ENCODE measurements at places on chromosomes 12 and 14.

DNA sequence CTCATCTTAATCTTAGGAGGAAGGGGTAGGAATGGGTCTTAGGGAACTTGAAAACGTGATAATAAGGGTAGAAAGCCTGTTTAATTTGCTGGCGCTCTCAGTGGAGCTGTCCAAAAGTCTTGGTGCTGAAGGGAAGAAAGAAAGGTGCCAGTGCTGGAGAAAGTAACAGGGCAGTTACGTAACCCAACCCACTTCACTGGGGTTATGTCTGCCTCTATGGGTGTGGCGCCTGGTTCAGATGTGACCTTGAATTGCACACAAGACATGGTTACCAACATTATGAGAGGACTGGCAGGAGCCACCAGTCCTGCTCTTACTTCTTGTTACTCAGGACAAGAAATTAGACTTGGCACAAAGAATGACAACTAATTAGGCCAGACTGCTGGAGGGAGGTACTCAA lies 18.6 kb upstream of the GPATCH2L start:
- DNase-seq = no peak

- DNase-seq = no peak
Measured at GRCh38 chr14:67276131-67276530, 34.9 kb downstream of the PALS1 start.

- DNase-seq = no peak
Measured at GRCh38 chr14:38042322-38042721, 165.4 kb upstream of the SSTR1 start.

GRCh38 chr14:50821510-50822464 lies 9.2 kb downstream of the NIN start:
- DNase-seq = no peak

DNA sequence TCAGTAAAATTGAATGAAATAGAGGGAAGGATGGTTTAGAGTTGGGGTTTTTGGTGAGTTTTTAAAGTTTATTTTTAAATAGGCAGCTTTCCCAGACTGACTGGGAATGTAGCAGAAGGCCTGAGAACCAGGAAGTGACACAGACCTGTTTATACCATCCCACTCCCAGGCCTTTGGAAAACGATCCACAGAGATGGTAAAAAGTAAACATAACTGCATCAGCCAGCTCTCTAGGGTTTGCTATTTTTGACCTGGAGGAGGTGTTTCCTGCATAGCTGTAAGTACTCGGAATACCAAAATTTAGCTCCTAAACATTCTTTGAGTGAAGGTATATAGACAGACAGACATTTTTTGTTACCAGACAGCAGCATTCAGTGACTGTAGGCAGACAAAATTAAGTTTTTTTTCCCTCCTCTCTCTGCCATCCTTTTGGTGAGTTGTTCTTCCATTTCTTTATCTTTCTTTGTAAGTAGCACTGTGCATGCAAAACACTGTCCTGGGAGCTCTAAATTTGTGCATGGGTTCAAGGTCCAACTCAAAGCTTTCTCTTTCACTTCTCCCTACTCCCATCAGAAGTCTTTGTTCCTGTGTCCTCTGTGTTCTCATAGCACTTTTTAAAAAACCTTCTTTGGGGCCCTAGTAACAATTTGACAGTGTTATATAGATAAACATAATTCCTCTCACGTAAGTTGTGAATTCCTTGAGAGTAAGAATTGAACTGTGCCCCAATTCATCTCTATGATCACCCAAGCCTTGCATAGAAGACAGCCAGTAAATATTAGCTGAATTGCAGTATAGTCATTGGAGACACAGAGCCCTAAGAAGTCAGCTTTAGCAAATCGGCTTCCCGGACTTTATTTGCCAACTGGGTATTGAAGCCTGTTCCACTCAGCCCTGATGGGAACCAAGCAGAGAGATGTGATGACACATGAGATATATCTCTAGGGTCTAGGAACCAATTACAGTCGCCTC lies 37.4 kb downstream of the SUSD6 start:
- DNase-seq = no peak

DNA sequence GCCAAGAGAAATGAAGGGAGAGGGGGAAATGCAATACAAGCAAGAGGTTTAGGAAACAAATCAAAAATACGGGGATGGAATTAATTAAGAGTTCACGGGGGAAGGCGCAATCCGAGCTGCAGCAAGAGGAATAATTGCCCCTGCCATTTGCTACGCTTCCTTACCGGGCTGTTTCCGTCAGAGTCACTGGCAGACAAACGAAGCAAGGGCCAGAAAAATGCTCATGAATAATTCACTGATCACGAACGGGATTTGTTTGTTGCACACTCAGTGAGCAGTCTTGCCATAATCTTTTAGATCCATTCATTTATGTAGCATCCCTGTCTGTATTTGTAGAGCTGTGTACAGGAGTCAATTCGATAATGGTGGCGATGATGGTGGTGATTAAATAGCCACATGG lies 39.0 kb downstream of the PLXNC1 start:
- no peak for DNase-seq

- DNase-seq = no peak
Measured at GRCh38 chr12:30414507-30414906, 281.2 kb downstream of the IPO8 start.

GRCh38 chr12:77064896-77065360 lies 441 bp downstream of the E2F7 start:
- DNase-seq = no peak

- no peak for DNase-seq
Measured at GRCh38 chr14:39158222-39158858, 11.8 kb downstream of the TRAPPC6B start.

DNA sequence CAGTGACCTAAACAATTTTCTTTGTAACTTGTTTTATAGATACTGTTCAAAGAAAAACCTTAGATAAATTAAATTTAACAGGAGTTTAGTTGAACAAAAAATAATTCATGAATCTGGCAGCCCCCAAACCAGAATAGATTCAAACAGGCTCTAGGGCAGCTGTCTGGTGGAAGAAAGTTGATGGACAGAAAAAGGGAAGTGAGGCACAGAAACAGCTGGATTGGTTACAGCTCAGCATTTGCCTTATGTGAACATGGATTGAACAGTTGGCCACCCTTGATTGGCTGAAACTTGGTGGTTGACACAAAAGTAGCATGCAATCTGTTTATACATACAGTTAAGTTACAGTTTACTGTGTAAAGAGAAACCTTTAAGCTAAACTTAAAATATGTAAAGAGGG lies 954.3 kb upstream of the FLRT2 start:
- DNase-seq = no peak

- DNase-seq = no peak
Measured at GRCh38 chr12:61563665-61564450, 696.3 kb upstream of the USP15 start.

- DNase-seq = no peak
Measured at GRCh38 chr14:61360796-61361525, 39.6 kb downstream of the PRKCH start.

- no peak for DNase-seq
Measured at GRCh38 chr12:38507839-38508238, 191.3 kb downstream of the ALG10B start.

DNA sequence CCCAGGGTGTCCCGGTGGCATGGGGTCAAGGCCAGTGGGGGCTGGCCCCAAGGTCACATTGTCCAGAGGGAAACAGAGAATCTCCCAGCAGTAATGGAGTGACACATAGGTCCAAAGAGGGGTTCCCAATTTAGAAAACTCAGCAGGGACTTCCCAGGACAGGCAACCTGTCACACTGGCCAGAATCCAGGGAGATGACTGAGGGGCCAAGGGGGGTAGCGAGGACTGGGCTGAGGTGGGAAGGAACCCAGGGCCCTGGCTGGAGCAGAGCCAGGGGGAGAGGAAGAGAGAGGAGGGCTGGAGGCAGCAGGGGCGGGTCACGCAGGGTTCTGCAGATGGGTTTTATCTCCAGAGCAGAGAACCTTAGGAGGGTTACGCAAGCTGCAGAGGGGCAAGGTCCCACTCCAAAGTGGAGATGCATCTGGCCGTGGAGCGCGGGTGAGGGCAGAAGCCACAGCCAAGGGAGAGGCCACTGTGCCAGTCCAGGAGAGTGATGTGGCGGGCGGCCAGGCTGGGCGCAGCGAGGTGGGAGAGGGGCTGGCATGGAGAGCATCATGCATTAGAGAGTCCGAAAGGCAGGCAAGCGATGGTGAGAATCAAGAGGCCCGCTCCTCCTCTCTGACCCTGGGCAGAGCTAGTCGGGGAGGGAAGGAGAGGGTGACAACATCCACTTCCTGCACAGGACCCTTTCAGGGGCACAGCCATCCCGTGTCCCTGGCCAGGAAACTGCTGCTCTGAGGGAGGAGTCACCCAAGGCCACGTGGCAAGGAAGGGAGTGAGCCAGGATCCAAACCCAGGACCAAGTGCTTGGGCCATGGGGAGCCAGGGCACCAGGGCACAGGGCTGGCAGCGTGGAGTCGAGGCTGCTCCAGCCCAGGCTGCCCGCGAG lies 29.0 kb downstream of the NCOR2 start:
- no peak for DNase-seq

- no peak for DNase-seq
Measured at GRCh38 chr12:14959463-14959862, 1.9 kb downstream of the ARHGDIB start.

- DNase-seq = no peak
Measured at GRCh38 chr12:90028635-90029051, 320.0 kb upstream of the ATP2B1 start.

- DNase-seq = no peak
Measured at GRCh38 chr12:119864591-119864990, 12.5 kb downstream of the CIT start.

DNA sequence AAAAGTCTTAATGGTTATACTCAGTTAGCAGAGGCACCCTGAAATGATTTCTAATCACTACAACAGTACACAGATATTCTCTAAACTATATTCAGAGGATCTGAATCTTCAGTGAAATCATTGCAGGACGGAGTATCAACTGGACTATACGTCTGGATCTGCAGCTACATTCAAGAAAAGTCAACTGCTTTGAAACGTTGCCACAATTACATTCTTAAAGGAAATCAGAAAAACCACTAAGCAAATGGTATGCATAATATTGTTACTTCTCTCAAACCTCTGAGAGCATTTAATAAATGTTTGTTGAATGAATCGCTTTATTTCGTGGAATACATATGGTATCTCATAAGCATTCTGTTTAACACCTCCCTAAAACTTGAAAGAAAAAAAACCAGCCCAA lies 67.4 kb downstream of the MED13L start:
- no peak for DNase-seq

- DNase-seq = no peak
Measured at GRCh38 chr12:7092986-7093460, 778 bp upstream of the C1R start.

- no peak for DNase-seq
Measured at GRCh38 chr14:92726135-92726932, 22.1 kb downstream of the LGMN start.

DNA sequence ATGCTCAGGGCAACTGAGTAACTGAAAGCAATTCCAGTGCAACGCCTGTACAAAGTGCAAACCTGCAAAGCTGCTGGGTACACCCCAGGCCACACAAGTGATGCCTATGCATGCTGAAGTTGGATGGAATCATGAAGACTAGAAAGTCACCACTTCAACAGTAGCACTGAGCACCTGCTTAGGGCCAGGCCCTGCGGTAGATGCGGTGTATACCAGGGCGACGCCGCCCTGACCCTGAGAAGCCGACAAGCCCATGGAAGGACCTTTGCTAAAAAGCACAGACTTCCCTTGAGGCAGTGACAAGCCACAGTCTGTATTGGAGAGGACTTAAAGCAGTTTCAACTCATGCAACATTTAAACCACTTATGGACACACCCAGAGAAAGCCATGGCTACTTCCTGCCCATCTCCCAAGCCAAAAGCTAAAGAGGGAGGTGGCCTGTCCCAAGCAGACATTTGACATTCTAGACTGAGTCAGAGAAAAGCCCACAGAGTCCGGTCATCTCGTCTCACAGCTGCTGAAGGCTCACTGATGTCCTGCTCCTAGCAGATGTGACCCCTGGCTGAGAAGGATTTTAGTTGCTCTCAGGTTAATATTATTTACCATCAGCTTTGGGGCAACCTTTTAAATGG lies 843.9 kb upstream of the TMEM132C start:
- DNase-seq = no peak

DNA sequence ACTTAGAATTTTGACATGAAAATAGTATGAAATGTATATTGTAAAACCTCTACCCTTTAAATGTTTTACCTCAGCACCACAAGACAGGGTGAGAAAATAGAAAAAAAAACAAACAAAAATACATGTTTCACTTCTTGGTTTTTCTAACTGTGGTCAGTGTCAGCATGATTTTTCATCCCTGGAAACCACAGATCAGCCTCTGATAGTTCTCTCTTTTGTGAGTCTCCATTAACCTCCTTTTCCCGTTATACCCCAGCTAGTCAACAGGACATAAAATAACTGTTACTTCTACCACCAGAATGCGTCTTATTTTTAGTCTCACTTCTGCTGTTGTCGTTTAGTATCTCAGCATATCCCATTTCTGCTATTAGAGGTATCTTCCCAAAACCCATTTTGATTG lies 48.3 kb upstream of the KCNMB4 start:
- DNase-seq = no peak

DNA sequence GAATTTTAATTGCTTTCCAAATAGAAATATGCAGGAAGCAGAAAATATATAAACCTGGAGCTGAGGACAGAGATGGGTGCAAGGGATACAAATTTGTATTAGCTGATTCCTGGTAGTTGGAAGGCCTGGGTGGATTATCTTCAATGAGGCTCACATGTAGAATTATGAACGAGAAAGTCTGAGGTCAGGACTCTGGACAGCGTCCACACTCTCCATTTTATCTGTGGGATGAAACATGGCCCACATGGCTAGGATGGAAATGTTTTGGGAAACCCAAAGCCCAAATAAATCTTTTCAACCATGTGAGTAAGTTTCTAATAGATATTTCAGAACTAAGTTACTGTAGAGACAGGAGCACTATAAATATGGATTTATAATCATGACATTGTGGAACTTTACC lies 256.1 kb downstream of the APAF1 start:
- DNase-seq = no peak

GRCh38 chr14:71720978-71721624 lies 211.1 kb upstream of the RGS6 start:
- no peak for DNase-seq

GRCh38 chr12:133235401-133236112 lies at the start of gene ANHX:
Gene ANHX, minus strand, starts transcription at chr12:133235877. Its CDS starts 1,521 bp downstream, at chr12:133234356.
- DNase-seq = no peak

DNA sequence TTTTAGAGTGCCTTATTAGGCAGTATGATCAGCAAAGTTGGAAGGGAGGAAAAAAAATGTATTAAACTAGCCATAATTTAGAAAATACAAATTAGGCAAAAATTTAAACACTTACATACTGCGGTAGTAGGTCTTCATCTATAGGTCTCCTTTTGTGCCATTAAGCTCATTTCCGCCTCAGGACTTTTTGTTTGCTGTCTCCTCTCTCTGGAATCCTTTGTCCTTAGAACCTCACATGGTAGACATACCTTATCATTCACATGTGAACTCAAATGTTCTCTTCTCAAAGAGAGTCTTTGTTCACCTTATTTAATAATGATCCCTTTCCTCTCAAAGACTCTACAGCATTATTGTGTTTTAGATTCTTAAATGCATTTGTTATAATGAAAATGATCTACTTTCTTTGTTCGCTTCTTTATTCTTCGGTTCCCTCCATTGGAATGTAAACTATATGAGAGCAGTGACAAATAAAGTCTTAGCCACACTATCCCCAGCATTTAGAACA lies 14.7 kb downstream of the FANCM start:
- DNase-seq = no peak

GRCh38 chr12:126482238-126482889 lies 1417.1 kb downstream of the AACS start:
- no peak for DNase-seq

GRCh38 chr12:120647375-120647755 lies 6.9 kb downstream of the CABP1 start:
- no peak for DNase-seq

- DNase-seq = no peak
Measured at GRCh38 chr12:4440187-4440941, 5.3 kb downstream of the FGF6 start.

- DNase-seq = no peak
Measured at GRCh38 chr12:40185303-40185693, 39.5 kb upstream of the LRRK2 start.
